ENCODE measurements at places on chromosomes 7 and 10.

DNA sequence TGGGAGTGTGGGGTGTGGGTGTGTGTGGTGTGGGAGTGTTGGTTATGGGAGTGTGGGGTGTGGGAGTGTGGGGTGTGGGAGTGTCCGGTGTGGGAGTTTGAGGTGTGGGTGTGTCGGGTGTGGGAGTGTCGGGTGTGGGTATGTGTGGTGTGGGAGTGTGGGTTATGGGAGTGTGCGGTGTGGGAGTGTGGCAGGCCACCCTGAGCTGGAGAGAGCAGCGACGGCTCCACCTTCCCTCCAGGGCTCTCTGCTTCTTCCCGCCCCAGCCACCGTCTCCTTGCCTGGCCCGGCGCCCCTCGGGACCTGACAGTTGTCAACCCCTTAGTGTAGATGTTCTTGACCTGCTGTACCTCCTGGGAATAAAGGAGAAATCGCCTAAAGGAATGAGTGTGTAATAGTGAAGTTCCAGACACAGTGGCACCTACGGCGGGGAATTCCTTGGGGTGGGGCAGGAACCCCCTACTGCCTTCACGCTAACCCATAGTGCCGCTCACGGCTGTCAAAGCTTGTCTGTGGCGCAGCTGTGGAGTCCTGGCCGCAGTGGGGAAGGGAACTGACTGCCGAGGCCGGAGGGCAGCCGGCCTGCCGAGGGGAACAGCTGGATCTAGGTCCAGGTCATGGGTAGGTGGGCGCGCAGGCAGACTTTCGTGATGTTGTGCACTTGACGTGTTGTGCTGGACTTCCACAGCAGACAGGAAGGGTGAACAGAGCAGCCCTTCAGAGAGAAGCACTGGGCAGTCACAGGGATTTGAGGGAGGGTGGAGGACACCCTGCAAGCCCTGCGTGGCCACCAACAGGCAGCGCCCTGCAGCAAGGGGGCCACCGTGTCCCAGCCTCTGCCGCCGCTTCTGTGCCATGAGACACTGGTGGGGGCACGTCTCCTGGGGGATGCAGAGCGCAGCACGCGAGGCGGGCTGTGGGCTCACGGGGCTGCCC lies 49.0 kb upstream of the EN2 start:
- no peak for DNase-seq

- DNase-seq, result no peak
Observed at GRCh38 chr7:132337450-132338080, 238.7 kb downstream of the PLXNA4 start.

GRCh38 chr7:26735976-26736600 lies 128.3 kb downstream of the SKAP2 start:
- DNase-seq, result no peak

DNA sequence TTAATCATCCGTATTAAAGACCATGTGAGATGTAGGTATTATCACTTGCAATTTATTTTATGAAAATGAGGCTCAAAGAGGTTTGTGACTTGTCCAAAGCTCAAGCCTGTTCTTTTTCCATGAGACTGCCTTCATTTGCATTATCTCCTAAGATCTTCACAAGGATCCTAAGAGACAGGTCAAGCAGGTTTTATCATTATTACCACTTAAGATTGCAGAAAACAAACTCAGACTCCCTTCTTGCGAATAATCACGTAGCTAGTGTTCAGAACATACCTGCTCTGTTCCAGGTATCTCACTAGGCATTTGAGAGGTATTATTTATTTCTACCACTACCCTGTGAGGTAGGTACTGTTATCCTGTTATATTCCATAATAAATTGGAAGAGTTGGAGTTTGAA lies 64.8 kb downstream of the ZNRF2 start:
- DNase-seq, result no peak

DNA sequence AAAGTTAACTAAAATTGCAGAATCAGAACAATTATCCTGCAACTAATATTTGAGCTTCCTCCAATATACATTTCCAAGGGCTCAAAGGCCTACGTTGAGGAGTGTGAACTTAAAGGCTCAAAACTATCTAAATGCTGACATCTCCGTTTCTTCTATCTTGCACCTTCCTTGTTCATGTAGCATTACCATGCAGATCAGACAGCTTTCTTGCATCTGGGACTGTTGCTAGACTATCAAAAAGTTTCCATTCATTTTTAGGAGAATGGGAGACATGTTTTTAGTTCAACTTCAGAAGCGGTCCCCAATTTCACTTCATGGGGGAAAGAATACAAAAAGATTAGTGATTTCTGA lies 2.9 kb downstream of the ANKRD1 start:
- DNase-seq, result no peak

GRCh38 chr10:119502618-119503155 lies 39.8 kb downstream of the RGS10 start:
- DNase-seq, result no peak

- no peak for DNase-seq
Observed at GRCh38 chr10:72329290-72330068, 25.2 kb downstream of the DNAJB12 start.

DNA sequence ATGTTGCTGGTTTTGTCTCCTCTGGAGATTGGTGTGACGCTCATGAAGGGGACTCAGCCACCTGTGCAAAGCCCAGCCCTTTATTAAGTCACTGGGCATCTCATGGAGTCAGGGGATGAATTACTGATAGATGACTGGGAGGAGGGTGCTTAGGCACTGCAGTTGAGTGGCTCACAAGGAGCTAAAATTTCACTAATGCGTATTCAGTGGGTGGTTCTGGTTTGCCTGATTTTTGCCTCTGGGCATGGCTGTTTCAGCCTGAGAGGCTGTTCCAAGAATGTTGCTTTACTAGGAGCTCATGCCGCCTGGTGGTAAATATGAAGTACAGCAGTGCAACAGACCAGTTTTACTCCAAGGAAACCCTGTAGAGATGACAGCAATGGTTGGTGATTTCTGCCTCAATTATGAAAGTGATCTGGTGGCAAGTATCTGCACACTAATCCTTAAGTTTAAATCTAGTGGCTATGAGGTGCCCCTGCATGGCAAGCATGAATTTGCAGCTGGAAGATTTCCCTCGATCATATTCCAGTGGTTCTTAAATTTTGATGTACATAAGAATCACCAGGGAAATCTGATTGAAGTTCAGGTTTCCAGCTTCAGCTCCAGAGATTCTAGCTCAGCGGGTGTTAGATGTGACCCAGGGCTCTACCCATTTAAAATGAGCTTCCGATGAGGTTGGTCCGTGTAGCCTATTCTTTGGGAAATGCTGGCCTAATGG lies 19.9 kb downstream of the ACTA2 start:
- DNase-seq, result peak; percentile 75

Data from GM03348 (cell line).